ENCODE measurements at places on chromosomes 2 and 18.

DNA sequence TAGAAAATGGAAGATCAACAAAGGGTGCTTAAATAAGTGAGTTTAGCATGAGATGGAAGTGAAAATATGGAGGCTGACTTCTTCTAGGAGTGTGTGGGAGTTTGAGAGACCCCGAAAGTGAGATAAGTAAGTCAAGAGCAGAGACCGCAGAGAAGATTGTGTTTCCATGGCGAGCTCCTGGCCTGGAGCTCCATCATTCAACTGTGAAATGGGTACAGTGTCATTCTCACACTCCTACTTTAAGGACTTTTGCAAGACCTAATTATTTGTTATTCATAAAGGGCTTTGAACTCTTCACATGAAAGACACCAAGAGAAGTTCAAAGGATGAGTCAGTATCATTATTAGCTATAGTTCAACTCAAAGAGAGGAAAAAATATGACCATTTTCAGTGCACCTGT lies 134.2 kb upstream of the PIK3C3 start:
- DNase-seq, result no peak

- no peak for DNase-seq
These were observed 66.3 kb downstream of the SP110 start for GRCh38 chr2:230153390-230153976.

- DNase-seq, result no peak
These were observed 29.4 kb upstream of the CHMP3 start for GRCh38 chr2:86592547-86593230.

- DNase-seq, result peak; percentile 80
These were observed 163.9 kb downstream of the LDLRAD4 start for GRCh38 chr18:13382366-13382953.

- DNase-seq, result no peak
These were observed 51.8 kb downstream of the LIPG start for GRCh38 chr18:49613641-49614151.

DNA sequence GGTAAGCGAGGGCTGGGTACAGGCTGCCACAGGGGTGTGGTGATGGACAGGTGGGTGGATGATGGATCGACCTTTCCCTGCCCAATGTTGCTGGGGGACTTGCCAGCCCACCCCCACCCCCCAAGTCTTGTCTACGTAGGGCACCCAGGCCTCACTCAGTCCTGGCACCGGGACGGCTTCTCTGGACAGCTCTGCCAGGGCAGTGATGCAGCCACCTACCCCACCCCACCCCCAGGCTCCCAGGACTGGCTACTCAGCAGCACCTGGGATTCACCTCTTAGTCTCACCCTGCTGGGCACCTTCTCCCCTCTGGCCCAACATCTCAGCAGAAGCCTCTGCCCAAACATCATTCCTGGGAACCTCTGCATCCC lies 55.7 kb downstream of the ANKMY1 start:
- no peak for DNase-seq

DNA sequence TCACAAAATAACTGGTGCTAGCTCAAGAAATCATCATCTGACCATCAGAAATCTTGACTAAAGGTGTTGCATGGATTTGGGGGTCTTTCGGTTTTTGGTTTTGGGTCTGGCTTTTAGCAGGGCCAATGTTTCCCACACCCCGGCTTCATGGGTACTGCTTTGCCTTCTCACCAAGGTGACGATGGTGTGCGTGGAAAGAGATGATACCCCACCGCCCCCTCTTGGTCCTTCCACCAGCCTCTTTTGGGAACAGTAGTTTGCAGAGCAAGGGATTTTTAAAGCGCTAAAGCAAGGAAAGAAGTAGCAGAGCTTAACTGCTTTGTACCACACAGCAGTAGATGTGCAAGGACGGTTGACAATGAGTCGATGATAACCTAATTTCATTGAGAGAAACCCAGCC lies 42.3 kb downstream of the BOLA3 start:
- no peak for DNase-seq

DNA sequence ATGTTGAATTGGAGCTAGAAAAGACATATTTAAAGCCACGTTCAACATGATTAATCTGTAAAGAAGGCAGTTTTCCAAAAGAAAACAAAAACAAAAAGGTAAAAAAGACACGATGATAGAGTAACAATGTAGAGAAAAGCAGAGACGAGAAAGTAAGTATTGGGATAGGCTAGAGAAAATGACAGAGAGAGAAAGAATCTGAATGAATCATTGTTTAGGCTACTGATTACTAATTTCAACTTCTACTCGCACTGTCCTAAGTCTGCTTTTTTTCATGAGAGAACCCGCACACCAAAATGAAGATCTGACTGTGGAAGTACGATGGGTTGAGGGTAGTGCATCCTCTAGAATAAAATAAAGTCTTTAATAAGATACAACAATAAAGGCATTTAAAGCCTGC lies 1599.2 kb upstream of the TMEFF2 start:
- DNase-seq, result no peak

DNA sequence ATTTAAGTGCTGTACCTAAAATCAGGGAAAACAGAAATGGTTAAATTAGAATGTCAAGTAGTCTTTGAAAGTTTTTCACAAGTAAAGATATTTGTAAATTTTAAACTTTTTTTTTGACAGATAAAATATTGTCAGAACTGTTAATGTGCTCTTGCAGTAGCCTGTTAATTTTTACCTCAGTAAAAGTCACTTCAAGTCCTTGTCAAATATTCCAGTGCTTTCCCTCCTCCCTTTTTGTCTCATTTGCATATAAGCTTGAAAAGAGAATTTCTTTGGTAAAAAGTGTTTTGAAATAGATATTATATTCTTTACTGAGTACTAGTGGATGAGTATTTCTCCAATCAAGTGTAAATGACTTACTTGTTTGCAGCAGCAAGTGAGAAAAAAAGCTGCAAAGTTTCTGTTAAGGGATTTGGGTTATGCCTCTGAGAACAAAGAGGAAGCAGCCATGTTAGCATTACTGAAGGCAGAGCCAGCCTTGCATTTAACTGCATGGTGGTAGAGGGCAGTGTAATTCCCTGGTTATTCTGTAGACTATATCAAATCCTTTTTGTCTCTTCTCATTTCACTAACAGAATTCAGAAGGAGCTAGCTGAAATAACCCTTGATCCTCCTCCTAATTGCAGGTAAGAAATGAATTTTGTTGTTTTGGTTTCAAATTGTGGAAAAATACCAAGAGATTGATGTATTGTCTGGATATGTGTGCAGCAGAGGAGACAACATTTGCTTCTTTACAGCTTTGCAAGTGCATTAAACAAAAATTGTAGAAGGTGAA lies 3.2 kb downstream of the UBE2E3 start:
- DNase-seq, result peak; percentile 59

GRCh38 chr18:43866696-43867095 lies 589.4 kb upstream of the SYT4 start:
- DNase-seq, result no peak

DNA sequence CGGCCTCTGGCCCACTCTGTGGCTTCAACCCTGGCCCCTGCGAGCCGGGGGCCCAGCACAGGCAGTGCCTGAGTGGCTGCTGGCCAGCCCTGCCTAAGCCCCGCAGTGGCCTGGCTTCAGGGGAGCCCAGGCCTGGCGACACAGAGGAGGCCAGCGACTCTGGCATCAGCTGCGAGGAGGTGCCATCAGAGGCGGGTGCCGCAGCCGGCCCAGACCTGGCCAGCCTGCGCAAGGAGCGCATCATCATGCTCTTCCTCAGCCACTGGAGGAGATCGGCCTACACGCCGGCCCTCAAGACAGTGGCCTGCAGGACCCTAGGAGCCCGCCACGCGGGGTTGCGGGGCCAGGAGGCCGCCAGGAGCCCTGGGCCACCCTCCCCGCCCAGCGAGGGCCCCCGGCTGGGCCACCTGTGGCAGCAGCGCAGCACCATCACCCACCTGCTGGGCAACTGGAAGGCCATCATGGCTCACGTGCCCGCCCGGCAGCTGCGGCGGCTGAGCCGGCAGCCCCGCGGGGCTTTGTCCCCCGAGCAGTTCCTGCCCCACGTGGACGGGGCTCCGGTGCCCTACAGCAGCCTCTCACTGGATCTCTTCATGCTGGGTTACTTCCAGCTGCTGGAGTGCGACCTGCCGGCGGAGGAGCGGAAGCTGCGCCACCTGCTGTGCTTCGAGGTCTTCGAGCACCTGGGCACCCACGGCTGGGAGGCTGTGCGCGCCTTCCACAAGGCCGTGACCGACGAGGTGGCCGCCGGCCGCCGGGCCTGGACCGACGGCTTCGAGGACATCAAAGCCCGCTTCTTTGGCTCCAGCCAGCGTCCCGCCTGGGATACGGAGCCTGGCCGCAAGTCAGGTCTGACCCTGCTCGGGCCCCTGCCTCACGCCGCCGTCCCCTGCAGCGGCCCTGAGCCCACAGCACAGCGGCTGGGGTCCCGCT lies 7.5 kb upstream of the KLHL30 start:
- no peak for DNase-seq

- peak; percentile 72 for DNase-seq
These were observed 362.0 kb downstream of the ZNF521 start for GRCh38 chr18:24989760-24990593.

- DNase-seq, result no peak
These were observed 116.1 kb upstream of the CYP26B1 start for GRCh38 chr2:72263776-72264060.

GRCh38 chr2:237670641-237671040 lies 43.3 kb downstream of the LRRFIP1 start:
- no peak for DNase-seq

GRCh38 chr18:21277578-21277977 lies 35.5 kb downstream of the GREB1L start:
- DNase-seq, result no peak
